ENCODE measurements at places on chromosomes 3 and 15. TPM values are rescaled to one million over a fixed set of nuclear protein-coding genes. Genes with fewer than 3 reads are reported as not detected.

DNA sequence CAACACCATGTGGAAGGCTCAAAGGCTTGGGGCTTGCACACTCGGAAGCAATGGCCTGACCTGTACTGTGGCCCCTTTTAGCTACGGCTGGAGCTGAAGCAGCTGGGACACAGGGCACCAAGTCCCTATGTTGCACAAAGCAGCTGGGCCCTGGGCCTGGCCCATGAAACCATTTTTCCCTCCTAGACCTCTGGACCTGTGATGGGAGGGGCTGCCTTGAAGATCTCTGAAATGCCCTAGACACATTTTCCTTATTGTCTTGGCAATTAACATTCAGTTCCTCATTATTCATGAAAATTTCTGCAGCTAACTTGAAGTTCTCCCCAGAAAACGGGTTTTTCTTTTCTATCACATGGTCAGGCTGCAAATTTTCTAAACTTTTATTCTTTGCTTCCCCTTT, 85.6 kb upstream of the ALDH1A3 start:
- H3K27me3 ChIP-seq = peaks cover 18% of the 10 kb centered on the region
- no peaks in the 10 kb centered on the region for H3K4me1 ChIP-seq

DNA sequence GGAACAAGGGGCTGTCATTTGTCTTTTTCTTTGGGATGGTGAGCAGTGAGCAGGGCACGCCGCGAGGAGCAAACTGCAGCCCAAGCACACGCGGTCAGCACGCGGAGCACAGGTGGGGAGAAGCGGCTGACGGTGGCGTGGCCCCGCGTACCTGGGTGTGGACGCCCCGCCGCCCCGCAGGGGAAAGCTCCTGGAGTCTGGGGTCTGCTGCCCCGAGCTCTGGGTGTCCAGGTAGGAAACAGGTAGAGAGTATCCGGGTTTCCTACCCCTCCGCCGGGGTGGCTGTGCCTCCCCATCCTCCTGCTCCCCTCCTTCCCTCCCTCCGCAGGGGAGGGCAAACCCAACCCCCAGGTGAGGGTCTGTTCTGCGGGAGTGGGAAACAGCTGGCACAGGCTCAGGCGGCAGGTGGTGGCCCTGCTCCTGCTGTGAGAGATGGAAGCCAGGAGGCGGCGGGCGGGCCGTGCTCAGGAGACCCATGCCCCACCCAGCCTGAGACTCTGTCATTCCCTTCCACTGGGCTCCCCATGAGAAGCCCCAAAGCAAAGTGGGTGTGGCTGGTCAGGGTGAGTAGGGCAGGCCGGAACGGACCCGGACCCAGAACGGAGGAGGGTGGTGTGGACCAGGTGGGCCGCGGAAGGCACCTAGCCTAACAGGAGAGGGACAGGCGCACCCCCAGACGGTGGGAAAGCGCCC, 56.9 kb upstream of the CGNL1 start:
- no peak overlapping the region for H3K4me3 ChIP-seq
- H3K4me1 ChIP-seq = peaks cover 3% of the 10 kb centered on the region
- H3K27me3 ChIP-seq = no peaks in the 10 kb centered on the region
- DNase-seq = no peak
- H3K27ac ChIP-seq = no peak overlapping the region

DNA sequence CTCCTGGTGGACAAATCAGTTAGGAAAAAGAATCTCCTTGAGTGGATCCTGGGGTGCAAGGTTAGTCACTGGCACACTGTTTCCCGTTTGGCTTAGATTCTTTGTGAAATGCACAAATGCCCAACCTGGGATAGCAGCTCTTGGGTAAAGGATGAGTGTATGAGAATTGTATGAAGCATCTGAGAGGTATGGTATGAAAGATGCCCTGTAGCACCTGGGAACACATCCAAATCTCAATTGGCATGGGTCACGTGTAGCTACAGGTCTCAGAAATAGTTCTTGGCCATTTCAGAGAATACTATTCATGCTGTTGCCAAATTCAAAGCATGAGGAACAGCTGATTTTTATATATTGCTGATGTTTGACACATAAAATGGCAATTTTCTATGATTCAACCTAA, 84.3 kb downstream of the KCNH8 start:
- H3K4me1 ChIP-seq = no peaks in the 10 kb centered on the region
- no peak overlapping the region for H3K27ac ChIP-seq
- H3K4me3 ChIP-seq = no peak overlapping the region

DNA sequence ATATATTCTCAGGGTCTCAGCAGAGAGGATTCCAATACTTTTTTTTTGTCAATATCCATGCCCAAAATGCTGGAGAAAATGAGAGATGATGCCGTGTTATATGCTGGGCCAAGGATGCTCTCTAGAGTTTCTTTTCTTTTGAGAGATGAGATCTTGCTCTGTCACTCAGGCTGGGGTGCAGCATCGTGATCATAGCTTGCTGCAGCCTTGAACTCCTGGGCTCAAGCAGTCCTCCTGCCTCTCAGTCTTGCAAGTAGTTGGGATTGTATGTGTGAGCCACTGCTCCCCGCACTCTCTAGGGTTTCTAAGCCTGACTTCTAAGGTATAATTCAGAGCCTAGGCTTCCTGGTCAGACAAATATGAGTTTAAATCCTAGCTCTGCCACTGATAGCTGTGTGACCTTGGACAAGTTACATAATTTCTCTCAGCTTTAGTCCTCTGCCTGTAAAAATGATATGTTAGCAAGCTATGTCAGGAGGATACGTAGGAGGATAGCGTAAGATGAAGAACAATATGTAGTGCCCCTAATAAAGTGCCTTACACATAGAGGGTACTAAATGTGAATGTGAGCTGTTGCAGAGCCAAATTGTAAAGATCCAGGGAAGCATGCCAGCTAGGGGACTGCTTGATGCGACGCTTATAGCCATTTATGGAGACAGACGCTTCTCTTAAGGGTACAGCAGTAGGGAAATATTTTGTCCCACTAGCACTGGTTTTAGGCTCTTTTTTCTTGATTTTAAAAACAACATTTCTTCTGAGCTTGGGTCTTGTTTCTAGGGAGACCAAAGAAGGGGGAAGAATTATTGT, 7.4 kb downstream of the STARD9 start:
- H3K36me3 ChIP-seq = peaks cover 8% of the 10 kb centered on the region
- H3K4me3 ChIP-seq = no peak overlapping the region
- H3K27ac ChIP-seq = no peak overlapping the region
- DNase-seq = no peak

TRH gene
- total RNA-seq = not detected

DNA sequence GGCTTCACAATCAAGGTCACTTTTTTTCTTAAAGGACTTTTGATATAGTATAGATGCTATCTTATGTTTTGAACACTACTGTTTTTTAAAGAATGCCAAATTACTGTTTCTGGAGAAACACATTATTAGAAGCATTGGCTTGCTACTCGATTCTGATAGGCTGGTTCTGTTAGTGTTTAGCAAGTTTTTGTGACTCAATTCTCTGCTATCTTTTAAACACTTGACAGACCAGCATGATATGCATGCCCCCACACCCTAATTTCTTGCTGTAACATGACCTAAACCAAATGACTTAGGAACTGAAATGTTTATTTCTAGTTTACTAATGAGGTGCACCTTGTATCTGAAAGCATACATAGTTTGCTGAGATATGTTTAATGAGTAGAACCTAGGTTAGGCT, 5.5 kb upstream of the IL20RB start:
- H3K4me3 ChIP-seq = no peak overlapping the region
- no peaks in the 10 kb centered on the region for H3K27me3 ChIP-seq
- H3K36me3 ChIP-seq = peaks cover 7% of the 10 kb centered on the region
- H3K27ac ChIP-seq = no peak overlapping the region
- DNase-seq = no peak

SHC4 gene
- total RNA-seq = 0.30 TPM
